ENCODE measurements at places on chromosomes 4 and X.

GRCh38 chr4:24511371-24512063 lies 72.8 kb downstream of the DHX15 start:
- no peak for DNase-seq

GRCh38 chr4:173489514-173489913 lies 40.5 kb downstream of the HAND2 start:
- no peak for DNase-seq

DNA sequence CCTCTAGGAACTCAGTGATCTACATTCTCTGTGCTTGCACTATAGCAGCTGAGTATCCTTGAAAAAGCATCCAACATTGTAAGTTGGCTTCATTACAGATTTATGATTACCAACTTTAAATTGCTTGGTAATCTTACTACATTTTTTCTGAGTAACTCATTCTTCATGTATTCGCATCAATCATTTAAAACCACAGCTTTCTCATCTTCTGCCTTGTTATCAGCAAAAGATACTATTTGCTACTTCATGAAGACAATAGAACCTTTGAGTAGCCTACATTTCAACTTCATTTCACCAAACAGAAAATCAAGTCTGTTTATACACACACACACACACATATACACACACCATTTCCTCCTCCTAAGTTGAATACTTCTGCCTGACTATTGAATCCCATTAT lies 6.2 kb upstream of the DCAF8L2 start:
- no peak for DNase-seq

- no peak for DNase-seq
Measured at GRCh38 chr4:187944179-187944578, 51.4 kb upstream of the ZFP42 start.

DNA sequence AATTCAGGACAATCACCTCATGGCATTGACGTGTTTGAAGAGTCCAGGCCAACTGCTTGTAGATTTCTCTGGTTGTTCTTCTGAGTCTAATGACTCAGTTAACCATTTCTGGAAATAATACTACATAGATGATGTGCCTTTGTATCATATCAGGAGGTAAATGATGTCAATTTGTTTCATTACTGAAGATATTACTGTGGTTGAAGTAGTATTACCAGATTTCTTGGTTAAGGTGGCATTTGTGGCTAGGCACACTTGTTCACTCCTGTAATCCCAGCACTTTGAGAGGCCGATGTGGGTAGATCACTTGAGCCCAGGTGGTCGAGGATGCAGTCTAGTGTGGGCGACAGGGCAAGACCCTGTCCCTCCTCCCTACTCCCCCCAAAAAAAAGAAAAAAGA lies 15.7 kb downstream of the RPL9 start:
- DNase-seq: no peak
